ENCODE measurements at places on chromosomes 13 and 19. TPM values are rescaled to one million over a fixed set of nuclear protein-coding genes. Genes with fewer than 3 reads are reported as not detected.

DNA sequence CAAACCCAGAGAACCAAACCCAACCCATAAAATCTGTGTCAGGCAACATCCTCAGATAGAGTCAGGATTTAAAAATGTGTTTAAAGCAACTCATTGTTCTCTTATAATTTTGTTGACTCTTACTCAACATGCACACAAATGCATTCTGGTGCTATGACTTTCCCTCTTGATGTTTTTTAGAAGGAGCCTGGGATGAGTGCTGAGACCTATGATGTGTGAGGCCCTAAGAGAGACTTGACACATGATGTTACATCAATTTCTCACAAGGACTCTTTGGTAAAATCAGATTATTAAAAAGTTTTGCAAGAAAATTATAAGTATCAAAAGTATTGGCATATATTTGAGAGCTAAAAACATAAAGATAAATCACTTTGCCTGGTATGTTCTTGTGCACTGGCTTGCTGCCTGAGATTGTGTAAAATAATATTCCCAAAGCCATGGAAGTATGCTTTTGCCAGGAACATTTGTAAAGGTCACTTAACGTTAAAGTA is 173.9 kb downstream of the DCLK1 start:
- no peak for DNase-seq
- H3K36me3 ChIP-seq, result no peaks in the 10 kb centered on the region
- H3K27me3 ChIP-seq, result no peaks in the 10 kb centered on the region
- peak overlapping the region; percentile 56 for H3K27ac ChIP-seq
- peaks cover 39% of the 10 kb centered on the region for H3K4me1 ChIP-seq
- no peak overlapping the region for H3K4me3 ChIP-seq

GRCh38 chr19:5839065-5840017 is at the start of gene FUT6:
TSS of gene FUT6 (minus strand) at chr19:5839702. CDS start at chr19:5832567, 7,135 bp downstream.
- H3K4me3 ChIP-seq, result no peak within 1 kb of the TSS
- H3K36me3 ChIP-seq, result no peaks in the 10 kb centered on the region
- no peak for DNase-seq

Gene KANK3
- 19.9 TPM for total RNA-seq

- no peak for DNase-seq
- no peaks in the 10 kb centered on the region for H3K36me3 ChIP-seq
- H3K4me3 ChIP-seq, result no peak overlapping the region
- H3K27ac ChIP-seq, result no peak overlapping the region
- H3K27me3 ChIP-seq, result peaks cover 57% of the 10 kb centered on the region
Observed at GRCh38 chr19:51508059-51508733, 6.6 kb upstream of the SIGLEC12 start.

DNA sequence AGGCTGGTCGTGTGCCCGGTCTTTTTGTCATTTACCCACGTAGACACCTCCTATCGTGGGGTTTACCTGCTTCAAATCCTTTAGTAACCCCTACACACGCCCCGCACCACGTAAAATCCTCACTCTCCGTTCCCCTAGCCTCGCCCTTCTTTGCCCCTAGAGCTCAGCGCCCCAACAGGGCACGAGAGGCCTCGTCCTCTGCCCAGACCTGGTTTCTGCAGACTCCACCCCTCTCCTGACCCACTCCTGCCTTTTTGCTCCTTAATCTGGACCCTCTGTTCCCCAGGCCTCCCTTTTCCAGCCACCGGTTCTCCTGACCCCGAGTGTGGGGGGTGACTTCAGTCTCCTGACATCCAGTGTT is 412 bp downstream of the ZNF528 start:
- peak overlapping the region; percentile 84 for H3K27ac ChIP-seq
- H3K4me3 ChIP-seq, result peak overlapping the region; percentile 85
- no peak for DNase-seq
- H3K4me1 ChIP-seq, result peaks cover 24% of the 10 kb centered on the region
- no peaks in the 10 kb centered on the region for H3K27me3 ChIP-seq
- H3K36me3 ChIP-seq, result peaks cover 74% of the 10 kb centered on the region

- no peak overlapping the region for H3K4me3 ChIP-seq
- H3K27ac ChIP-seq, result no peak overlapping the region
- DNase-seq, result no peak
- peaks cover 31% of the 10 kb centered on the region for H3K4me1 ChIP-seq
- H3K36me3 ChIP-seq, result no peaks in the 10 kb centered on the region
- no peaks in the 10 kb centered on the region for H3K27me3 ChIP-seq
Observed at GRCh38 chr13:42279080-42279479, 7.1 kb downstream of the AKAP11 start.

Gene DACT3
- total RNA-seq, result 18.3 TPM

DNA sequence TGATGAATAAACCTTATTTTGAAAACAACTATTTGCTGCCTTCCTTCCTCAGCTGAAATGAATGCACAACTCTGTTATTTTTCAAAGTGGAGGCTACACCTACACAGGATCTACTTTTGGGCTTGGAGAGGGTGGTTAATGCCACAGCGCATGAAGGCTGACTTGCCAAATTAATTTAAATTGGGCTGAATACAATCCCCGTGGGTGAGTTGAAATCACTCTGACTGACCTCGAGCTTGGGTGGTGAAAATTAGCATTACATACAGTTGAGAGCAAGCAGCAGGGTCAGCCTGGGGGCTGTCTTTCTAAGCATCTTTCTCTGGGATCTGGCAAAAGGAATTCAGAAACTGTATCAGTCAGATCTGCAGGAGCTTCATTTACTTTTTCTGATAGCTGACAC is 38.5 kb downstream of the TPT1 start:
- peaks cover 15% of the 10 kb centered on the region for H3K4me1 ChIP-seq
- DNase-seq, result no peak
- no peaks in the 10 kb centered on the region for H3K36me3 ChIP-seq
- no peak overlapping the region for H3K4me3 ChIP-seq
- H3K27me3 ChIP-seq, result no peaks in the 10 kb centered on the region

DNA sequence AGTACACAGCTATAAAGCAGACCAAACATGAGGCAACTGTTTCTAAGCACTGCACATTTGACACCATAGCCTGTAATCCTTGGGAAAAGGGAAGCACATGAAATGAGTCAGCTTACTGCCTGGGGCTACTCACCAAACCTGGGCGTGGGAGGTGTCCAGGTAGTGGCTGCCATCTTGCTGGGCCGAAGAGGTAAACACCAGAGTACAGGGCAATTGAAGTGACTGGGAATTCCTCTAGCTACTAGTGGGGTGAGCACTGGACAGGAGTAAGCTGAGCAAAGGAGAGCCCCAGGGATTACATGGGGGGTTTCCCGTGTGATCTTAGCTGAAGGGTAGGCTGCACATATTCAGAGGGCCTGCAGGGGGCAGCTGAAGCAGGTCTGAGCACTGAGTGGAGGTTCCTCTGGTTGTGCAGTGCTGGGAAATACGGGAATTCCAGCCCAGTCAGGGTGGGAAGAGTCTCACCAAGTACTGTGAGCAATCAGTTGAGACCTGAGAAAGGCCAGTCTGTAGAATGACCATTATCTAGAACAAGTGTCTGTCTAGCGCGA is 140.5 kb downstream of the SLC7A1 start:
- peaks cover 44% of the 10 kb centered on the region for H3K4me1 ChIP-seq
- no peak for DNase-seq
- no peak overlapping the region for H3K4me3 ChIP-seq
- peak overlapping the region; percentile 45 for H3K27ac ChIP-seq
- no peaks in the 10 kb centered on the region for H3K36me3 ChIP-seq

- H3K27me3 ChIP-seq, result no peaks in the 10 kb centered on the region
- peaks cover 13% of the 10 kb centered on the region for H3K4me1 ChIP-seq
- H3K27ac ChIP-seq, result no peak overlapping the region
- no peak overlapping the region for H3K4me3 ChIP-seq
Observed at GRCh38 chr13:44730851-44731250, 154.7 kb upstream of the TSC22D1 start.

GRCh38 chr19:33256261-33256660 is 30.6 kb upstream of the SLC7A10 start:
- H3K4me1 ChIP-seq, result no peaks in the 10 kb centered on the region
- no peak for DNase-seq
- no peaks in the 10 kb centered on the region for H3K36me3 ChIP-seq
- no peak overlapping the region for H3K4me3 ChIP-seq
- no peak overlapping the region for H3K27ac ChIP-seq
- H3K27me3 ChIP-seq, result peaks cover 61% of the 10 kb centered on the region

- H3K27ac ChIP-seq, result no peak overlapping the region
- no peaks in the 10 kb centered on the region for H3K27me3 ChIP-seq
- H3K4me1 ChIP-seq, result peaks cover 6% of the 10 kb centered on the region
- DNase-seq, result no peak
- H3K4me3 ChIP-seq, result no peak overlapping the region
Observed at GRCh38 chr19:5251096-5252065, 89.2 kb downstream of the PTPRS start.

Measured in left ventricle myocardium inferior (tissue), 1 donor.